Bone marrow (tissue), 2 donors: ENCODE measurements at places on chromosomes 11 and 22.

GRCh38 chr11:33376331-33377310, 119.4 kb downstream of the HIPK3 start:
- no peak for DNase-seq

DNA sequence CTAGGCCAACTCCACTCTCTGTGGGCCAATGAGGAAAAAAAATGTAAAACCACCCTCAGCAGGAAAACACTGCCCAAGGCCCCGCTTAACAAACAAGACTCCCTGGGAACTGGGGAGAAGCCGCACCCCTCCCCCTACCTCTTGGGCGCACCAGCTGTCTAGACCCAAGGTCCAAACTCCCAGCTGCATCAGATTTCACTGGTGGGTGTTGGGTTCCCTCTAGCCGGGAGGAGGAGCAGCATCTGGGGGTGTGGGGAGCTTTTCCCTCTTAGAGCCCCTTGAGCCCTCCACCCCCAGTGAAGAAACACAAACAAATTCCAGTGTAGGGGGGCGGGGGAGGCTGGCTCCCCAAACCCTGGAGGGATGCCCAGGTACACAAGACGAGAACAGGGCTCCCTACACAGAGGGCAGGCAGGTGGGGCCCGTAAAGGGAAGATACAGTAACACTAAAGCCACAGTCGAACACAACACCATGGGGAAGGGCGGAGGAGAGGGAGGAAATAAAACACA, 64.9 kb downstream of the NECTIN1 start:
- DNase-seq = no peak

- DNase-seq = no peak
These were observed 98.0 kb upstream of the OR5AK2 start for GRCh38 chr11:56890584-56891305.

DNA sequence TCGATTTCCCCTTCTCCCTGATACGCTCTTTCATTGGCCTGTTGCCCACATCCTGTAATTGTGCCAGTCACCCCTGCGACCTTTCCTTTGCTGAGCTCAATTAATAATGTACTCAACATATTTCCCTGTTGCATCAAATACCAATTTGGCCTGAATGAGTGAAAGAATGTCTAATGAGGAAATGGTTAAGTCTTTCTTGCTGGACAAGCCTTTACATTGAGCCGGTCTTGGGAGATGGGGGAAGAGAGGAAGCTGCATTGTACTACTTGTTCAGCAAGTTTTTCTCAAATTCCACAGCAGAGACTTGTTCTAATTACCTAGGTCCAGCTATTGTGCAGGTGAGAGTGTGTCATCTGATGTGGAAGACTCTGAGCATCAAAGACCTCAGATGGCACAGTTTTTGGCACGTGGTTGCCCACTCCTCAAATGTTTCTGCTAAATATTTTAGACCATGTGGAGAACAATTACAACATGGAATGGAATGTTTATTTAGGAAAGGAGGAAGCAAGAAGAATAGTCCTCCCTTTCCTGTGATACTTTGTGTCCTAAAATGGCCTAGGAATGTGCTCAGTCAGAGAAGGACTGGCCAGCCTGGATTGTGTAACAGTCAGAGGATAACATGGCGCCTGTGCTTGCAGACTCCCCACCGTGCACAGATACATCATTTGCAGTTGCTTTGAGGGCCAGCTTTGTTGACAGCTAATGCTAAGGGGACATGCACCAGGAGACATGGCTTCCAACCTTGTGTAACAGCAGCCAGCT, 129.5 kb upstream of the E2F8 start:
- DNase-seq = no peak

GRCh38 chr22:35561796-35562526, 21.3 kb downstream of the RASD2 start:
- DNase-seq = no peak

GRCh38 chr22:40511604-40512003, 124.9 kb downstream of the MRTFA start:
- DNase-seq = no peak

DNA sequence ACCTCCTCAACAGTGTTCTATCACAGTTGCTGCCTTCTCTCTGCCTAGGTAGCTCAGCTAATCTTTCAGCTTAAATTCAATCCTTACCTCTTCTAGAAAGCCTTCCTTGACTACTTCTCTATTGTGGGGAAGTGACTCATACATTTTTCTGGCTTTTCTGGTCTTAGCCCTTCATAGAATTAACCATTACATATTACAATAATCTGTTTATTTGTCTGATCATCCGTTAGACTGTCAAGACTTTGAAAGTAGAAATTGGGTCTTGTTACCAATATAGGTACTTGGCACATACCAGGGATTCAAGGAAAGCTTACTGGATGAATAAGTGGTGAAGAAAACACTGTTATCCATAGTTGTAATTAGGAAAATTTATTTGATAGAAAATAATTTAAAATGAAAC, 89.6 kb downstream of the FANCF start:
- DNase-seq = no peak

DNA sequence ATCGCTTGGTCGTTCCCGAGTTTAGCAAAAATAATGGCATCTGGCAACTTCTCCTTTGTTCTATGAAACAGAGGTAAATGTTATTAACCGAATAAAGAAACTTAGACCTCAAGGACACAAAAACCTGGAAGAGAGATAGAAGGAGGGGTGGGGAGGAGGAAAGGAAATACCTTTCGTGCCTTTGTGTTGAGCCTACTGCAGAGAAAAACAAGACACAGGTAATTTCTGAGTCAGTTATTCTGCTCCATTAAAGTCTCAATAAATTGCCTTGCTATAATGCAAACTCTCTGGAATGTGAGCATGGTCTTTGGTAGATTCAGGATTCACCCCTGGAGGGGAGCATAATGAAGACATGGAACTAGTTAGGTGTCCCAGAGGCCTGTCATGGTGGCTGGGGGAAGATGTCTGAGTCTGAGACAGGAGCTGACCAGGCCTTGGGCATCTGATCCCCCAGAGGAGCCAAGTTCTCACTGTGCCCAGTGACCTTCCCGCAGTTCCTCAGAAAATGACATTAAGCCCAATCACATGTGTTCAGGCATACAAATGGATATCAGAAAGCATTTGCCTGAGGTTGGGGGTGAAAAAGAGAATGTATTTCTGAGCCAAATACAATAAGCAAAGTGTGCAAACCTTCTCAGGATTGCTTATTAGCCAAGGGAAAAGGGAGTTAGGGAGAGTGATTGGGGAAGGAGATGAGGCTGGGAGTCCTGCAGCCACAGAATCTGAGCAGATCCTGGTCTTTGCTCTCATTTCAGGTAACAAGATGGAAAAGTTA, 72.6 kb upstream of the CADM1 start:
- no peak for DNase-seq

DNA sequence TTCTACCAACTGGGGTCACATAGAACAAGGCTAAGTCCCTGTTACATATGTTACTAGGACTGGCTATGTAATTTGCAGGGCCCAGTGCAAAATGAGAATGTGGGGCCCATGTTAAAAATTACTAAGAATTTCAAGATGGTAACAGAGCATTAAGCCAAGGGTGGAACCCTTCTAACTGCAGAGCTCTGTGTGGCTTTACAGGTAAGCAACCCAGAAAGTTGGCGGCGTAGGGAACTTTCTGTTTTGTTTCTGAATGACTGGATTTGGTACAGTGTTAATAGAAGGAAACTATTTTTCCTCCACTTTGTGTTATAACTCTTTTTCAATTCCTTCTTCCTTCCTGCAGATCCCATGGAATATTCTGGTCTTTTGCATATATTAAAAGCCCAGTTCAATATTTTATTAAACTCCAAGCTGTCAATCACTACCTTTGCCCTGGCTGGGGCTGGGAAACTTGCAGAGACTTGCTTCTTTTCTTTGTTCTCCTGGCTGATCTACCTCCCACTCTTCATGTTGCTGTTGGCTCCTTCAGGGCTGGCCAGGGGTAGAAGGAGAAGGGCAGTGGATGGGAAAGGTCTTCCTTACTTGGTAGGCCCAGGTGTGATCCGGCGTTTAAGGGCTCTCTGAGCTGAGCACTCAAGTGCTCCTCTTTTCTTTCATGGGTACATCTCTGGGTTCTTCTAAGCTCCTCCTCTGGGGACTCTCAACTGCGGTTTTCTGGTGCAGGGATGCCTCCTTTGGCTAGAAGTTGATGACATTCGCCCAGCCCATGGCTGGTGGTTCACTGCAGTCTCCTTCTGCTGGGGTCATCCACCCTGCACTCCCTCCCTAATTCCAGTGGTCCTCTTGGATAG, 67.7 kb downstream of the SNX19 start:
- DNase-seq = no peak
